Progenitor cell of endocrine pancreas (in vitro differentiated cells): ENCODE measurements at places on chromosomes 3 and 15. TPM values are rescaled to one million over a fixed set of nuclear protein-coding genes. Genes with fewer than 3 reads are reported as not detected.

Gene PIK3CB
- total RNA-seq, result 18.3 and 23.7 TPM in 2 replicates

- DNase-seq, result no peak
Observed at GRCh38 chr3:172166261-172166660, 126.9 kb downstream of the FNDC3B start.

DNA sequence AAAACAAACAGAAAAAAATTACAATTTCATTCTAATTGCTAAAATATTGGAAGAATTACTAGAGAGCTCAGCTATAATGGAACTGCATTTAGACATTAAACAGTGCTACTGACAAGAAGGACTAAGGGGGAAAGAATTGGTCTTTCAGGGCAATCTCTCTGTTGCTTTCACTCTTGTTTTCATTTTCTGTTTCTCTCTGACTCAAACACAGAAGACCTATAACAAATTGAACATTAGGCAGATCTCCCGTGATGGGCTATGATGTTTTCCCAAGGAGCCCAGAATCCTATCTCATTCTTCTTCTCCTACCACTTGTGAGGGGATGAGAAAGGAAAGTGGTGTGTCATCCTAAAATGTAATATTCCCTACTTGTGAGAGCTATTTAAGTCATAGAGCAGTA lies 358.0 kb upstream of the TGFBR2 start:
- DNase-seq, result no peak

GRCh38 chr3:106792716-106793115 lies 584.5 kb upstream of the CCDC54 start:
- no peak for DNase-seq

DNA sequence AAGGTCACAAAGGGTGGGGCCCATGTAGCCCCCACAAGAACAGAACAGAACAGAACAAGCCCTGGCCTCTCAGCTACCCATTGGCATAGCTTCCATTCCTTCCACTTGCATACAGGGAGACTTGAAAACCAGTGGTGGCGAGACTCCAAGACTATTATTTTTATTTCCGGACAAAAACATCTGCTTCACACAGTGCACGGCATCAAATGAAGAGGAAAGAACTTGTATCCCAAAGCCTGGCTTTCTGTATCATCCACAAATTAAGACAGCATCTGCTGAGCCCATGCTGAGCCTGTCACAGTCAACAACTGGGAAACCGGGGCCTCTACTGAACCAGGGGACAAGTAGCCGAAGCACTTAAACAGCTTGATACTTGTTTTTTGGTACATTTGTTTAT lies 56.0 kb downstream of the CLEC3B start:
- no peak for DNase-seq

DNA sequence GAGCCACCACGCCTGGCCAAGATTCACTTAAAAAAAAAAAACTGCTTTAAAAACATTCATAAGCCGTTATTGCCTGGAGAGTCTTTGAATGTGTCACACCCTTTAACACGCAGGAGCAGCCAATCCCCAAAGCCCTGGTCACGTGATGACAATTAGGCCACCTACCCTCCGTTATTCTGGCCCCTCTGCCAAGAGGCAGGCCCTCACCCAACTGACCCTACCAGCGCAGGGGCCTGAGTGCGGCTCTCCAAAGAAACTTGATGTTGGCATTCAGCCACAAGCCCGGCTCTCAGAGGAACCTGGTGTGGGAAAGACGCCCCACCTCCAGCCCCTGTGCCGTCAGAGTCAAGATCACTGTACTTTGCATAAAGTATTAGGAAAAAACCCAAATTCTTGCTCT lies 11.6 kb upstream of the MUC4 start:
- no peak for DNase-seq

Gene ISL2
- total RNA-seq, result 0.36 and 0.38 TPM in 2 replicates

DNA sequence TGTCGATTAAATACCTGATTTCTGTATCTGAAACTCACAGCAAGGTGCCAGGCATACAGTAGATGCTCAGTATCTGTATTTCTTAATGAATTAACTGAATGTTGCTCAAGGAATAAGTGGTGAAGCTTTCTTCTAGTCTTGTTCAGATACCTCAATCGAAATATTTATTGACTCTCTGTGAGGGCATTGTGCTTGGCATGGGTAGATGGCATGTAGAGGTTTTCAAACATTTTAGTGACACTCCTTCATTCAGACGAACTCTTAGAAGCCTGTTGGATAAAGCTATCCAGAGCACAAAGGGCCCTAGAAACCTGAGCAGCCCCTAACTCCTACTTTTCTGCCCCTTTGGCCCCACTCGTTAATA lies 369 bp upstream of the SNX1 start:
- no peak for DNase-seq

- DNase-seq, result no peak
Observed at GRCh38 chr15:88911766-88912118, 1.4 kb downstream of the MFGE8 start.

GRCh38 chr3:127690106-127690505 lies 17.4 kb downstream of the ABTB1 start:
- DNase-seq, result no peak
